ENCODE measurements at places on chromosomes 5 and 9.

- DNase-seq, result no peak
Observed at GRCh38 chr9:311841-312240, 97.2 kb downstream of the DOCK8 start.

DNA sequence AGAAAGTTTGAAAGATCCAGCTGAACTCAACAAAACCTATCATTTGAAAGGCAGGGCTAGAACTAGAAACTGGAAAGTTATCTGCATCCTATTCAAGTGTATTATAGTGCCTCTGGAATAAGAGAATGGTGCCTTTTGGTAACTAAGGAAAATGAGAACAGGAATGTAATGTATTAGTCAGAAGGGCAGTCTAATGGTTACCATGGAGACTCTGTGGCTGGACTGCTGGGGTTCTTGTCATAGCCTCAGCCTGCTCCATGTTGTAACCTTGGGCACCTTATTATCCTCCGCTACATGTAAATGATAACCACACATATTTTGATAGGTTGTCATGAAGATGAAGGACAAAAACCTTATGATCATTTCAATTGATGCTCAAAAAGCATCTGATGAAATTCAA lies 24.6 kb upstream of the IFNB1 start:
- no peak for DNase-seq

DNA sequence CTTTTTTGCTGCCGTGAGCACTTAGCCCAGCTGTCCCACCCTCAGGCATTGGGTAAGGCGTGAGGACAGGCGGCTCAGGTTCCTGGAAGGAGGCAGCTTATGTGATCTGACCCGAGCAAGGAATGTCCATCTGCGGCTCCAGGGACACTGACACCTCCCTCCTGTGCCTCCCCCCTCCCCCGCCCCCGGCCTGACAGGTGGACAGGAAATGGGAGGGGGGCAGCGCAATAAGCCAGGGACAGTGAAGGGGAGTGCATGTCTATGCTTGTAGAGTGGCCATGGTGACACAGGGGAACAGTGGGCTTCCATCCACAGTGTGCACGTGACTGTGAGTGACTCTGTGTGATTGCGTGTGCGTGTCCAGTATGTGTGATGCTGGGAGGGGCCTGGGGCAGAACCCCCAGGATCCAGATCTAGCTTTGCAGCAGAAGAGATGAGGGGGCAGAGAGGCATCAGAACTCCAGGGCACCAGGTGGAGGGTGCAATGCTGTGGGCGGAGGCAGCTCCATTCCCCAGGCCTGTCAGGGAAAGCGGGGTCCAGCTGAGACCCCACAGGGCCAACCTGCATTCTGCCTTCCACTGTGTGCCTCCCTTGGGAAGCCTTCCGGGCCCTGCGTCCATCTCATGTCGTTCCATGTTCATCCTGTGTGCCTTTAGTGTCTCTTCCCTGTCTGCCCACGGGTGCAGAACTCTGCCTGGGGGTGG lies 30.5 kb downstream of the CNTFR start:
- DNase-seq, result peak; percentile 40

- no peak for DNase-seq
Observed at GRCh38 chr5:149317281-149318048, 27.8 kb upstream of the GRPEL2 start.

- no peak for DNase-seq
Observed at GRCh38 chr5:138601444-138601843, 26.2 kb upstream of the HSPA9 start.

DNA sequence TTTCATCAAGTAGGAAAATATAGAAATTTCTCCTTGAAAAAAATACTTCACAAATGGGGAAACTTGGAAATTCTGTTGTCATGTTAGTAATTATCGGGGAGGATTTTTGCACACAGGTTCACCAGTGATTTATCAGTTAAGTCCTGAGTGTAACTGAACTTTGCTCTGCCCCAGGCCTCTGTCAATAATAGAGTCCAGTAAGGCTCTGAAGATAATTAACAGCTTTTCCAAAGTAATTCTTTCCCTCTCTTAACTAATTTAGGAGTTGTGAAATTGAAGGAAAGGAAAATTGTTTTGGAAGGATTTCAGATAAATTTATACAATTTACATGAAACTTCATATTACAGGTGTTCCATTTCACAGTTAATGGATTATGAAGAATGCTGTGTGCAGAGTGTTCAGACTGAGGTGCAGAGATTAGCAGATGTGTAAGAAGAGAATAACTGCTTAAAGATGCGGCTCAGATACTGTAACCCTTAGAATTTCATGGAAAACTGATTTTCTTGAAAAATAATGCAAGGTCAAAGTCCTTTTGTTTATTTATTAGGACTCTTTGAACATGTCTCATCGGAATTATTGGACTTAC lies 2.9 kb upstream of the AGXT2 start:
- no peak for DNase-seq

DNA sequence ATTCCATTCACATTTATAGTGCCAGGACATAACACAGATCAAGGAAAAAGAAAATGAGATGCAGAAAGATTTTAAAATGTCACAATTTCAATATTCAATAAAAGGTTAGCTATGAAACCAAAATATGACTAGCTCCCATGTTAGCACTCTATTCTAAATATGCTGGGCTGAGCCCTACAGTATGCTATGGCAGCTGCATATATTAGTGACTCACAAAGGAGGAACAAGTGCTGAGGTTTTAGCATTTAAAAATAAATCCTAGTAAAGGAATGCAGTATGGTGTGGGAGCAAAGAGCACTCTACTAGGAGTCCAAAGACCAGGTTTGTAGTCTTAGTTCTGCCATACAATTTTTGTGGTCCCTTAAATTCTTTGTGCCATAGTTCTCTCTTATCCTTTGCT lies 118.4 kb downstream of the OXCT1 start:
- DNase-seq, result no peak

DNA sequence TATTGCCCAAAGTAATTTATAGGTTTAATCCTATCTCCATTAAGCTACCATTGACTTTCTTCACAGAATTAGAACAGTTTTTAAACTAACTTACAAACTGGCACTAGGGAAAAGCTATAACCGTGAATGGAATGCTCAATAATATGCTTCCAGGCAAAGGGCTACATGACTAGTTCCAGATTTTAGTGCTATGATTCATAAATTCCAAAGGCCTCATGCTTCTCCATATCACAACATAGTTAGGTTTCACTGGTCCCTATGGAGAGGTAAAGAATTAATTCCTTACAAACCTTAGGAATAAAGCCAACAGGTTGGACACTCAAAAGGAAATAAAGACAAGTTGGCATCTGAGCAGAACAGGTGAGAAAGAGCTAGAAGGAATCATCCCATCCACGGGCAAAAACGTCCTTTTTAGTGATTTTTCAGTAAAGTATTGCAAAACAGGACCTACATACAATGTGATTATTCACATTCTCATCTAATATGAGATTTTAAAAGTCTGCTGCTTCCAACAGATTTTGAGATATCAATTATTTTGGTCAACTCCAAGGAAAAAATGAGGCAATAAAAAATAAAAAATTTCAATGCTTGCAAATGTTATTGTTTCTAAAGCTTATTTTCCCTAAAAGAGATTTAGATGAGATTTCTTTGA lies 97.0 kb upstream of the TARS1 start:
- DNase-seq, result no peak

DNA sequence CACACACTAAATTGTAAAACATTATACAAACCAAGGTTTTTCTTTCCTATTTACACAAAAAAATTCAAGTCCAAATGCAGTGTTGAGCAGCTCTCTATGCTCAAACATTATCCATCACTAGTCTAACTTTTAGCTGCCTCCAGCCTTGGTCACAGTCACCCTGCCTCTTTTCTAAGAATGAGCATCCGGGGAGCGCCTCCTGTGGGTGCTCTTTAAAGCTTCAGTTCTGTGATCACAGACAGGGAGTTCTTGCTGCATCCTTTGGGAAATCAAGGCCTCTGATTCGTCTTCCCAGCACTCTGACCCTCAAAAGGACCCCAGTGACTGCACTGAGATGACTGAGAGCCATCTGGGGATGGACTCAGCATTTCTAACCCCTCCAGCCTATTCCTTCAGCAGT lies 289.6 kb downstream of the SEC61B start:
- DNase-seq, result no peak

All from nephron progenitor cell (in vitro differentiated cells).